ENCODE measurements at places on chromosomes 7 and 10.

GRCh38 chr7:20317413-20317812 is 13.3 kb upstream of the ITGB8 start:
- no peak for DNase-seq

DNA sequence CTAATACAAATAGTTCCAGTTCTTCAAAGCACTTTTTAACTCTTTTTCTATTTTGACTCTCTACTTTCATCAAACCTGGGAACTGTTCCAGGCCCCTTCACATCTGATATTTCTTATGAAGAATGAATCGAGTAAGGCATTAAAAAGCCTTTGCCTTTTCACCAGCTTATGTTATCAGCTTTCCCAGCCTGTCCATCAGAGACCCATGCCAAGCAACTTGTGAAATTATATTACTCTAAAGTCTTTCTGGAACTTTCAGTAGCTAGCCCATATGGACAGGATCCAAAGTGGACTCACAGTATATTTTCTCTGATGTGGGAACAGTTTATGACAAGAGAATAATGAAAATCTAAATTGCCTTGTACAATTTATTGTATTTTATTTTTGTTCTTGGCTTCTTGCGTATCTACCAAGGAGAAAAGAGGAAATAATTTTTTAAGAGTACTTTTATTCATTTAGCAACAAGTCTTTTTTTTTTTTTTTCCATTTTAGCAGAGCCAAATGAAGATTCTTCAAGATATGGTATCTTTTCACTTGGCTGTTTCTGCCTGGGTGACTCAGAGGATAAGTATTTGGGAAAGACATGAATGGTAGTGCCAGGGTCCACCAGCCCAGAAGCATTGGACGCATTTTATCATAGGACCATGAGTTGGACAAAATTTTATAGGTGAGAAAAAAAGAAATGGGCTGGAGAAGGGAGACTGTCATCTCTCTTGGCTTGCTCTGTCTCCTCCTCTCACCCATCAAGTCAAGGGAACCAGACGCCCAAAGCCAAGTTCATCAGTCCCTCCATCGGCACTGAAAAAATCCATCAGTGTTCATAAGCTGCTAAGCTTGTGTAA is 195.8 kb upstream of the NEBL start:
- DNase-seq: no peak

GRCh38 chr10:131169146-131169545 is 142.4 kb downstream of the TCERG1L start:
- DNase-seq: no peak

GRCh38 chr10:62831346-62831745 is 15.2 kb upstream of the EGR2 start:
- peak; percentile 39 for DNase-seq

DNA sequence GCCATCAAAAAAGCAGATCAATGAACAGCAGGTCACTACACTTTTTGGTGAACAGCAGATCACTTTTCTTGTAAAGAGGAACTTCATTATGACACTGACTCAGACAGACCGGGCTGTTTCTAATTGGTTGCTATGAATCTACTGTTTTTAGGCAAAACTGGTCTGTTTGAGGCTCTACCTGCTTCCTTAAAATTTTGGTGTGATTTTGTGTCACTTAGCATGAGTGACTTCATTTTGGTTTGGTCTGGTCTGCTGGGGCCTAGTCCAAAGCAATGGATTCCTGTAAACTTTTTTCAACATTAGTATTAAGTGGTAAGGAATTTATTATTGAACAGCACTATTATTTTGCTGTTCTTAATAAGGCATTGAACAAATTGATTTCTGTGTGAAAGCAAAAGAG is 41.8 kb upstream of the C10orf71 start:
- no peak for DNase-seq

DNA sequence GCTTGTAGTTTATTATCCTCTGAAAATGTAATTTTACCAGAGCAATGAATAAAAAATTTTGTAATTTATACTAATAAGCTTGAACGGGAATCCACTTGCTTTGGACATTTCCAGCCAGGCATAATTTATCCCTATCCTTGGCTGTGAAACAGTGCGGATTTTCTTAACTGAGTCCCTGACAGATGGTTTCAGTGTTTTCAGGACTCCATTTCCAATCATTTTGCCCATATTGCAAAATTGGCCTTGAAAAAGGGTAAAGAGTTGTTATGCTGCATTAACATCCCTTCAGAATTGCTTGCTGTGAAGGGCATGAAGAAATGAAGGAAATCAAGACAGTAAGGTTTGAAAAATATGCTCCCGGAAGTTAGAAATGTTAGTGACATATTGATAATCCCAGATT is 57.7 kb downstream of the NXPH1 start:
- no peak for DNase-seq

- DNase-seq: no peak
These were observed 103.8 kb upstream of the PCDH15 start for GRCh38 chr10:54904833-54905232.

- DNase-seq: no peak
These were observed 18.9 kb upstream of the UNC5B start for GRCh38 chr10:71193516-71193915.

GRCh38 chr10:130020651-130021382 is 56.7 kb upstream of the EBF3 start:
- no peak for DNase-seq

- DNase-seq: no peak
These were observed 635 bp downstream of the ZNF12 start for GRCh38 chr7:6705959-6706665.

GRCh38 chr7:44775383-44776107 is 20.9 kb upstream of the PPIA start:
- no peak for DNase-seq

GRCh38 chr10:125883211-125883610 is 2.1 kb upstream of the DHX32 start:
- no peak for DNase-seq

DNA sequence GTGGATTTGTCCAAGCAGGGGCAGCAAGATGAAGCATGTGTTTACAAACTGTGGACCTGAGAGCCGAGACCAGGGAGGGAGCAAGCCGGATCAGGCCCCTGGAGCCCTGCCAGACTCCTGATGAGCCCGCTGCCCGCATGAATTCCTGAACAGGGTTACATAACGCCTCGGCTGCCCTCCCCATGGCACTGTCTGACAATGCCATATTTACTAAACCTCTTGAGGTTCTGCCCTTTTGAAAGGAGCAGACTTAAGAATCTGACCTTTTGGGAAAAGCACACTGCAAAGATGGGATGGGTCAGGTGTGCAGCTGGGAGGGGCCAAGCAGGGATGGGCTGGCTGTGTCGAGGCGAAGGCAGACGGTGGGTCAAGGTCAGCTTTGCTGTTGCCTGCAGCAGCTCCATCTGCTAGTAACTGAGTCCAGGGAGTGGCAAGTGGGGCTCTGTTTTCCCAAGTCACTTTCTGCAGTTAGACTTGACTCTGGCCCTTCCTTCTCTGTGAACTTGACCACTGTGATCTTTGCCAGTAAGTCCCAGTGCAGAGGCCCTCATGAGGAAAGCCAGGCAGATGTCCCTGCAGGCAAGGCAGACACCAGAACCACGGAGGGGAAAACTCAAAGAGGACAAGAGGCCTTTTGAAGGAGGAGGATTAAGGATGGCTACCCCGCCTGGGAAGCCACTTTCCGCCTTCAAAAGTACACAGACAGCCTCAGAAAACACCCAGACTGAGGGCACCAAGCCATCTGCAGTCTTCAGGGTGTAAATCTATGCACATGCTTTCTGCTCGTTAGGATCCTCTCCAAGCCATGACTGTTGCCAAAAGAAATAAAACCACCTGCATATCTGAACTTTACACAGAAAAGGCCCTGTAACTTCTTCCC is 175.8 kb downstream of the TNS3 start:
- no peak for DNase-seq

DNA sequence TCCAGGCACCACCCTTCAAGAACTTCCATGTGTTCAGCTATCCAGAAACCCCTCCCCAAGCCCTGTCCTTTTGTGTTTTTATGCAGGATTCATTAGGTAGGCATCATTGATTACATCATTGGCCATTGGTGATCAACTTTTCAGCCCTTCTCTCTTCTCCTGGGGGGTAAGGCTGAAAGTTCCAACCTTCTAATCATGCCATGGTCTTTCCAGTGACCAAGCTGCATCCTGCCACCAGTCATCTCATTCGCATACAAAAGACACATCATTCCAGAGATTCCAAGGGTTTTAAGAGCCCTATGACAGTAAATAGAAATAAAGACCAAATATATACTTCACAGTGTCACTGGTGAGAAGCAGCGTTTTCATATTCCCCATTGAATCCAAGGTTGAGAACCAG is 48.2 kb downstream of the DNAJC12 start:
- DNase-seq: no peak

GRCh38 chr7:35823440-35823839 is 22.6 kb downstream of the SEPTIN7 start:
- DNase-seq: no peak

DNA sequence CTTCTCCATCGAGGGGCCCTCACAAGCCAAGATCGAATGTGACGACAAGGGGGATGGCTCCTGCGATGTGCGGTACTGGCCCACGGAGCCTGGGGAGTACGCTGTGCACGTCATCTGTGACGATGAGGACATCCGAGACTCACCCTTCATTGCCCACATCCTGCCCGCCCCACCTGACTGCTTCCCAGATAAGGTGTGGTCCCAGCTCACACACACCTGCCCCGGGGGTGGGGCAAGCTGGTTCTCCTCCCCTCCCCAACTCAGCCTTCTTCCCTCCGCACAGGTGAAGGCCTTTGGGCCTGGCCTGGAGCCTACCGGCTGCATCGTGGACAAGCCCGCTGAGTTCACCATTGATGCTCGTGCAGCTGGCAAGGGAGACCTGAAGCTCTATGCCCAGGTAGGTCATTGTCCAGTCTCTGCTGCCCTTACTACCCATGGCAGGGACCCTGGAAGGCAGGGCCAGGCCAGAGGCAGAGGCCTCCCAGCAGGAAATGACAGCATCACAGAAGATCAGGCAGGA is 11.0 kb downstream of the FLNC start:
- no peak for DNase-seq

DNA sequence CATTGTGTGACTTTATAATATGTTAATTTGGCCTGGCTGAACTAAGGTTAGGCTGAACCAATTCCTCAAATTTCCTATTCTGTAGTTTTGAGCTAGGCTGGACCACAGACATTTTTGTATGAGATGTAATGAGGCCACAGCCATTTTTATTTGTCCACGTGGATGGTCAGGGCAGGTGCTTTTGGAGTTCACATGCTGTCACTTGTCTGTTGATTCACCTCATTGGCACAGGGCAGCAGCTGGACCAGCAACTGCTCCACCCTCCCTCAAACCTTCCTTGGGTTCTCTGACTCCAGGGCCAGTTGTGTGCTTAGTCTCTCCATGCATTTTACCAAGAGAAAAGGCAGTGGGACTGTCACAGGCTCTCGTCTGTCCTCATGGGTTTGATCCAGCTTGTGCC is 76.1 kb upstream of the NPS start:
- DNase-seq: no peak

- no peak for DNase-seq
These were observed 604 bp upstream of the SHTN1 start for GRCh38 chr10:117005527-117006055.

DNA sequence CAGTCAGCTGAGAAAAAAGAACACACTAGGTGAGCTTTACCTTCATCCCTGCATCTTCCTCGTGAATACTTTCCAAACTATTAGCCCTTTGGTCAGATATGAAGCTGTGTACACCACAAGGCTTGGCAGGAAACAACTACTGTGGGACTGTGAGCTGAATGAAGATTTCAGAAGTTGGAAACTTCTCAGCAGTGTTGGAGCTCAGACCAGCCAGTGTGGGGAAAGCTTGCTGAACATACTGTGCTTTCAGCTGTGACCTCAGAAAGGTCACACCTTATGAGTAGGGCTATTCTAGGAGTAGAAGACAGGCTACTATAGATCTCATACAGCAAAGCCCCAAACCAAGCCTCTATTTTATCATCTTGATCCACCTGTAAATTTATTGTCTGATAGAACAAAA is 123.6 kb downstream of the EXOC4 start:
- no peak for DNase-seq

GRCh38 chr7:87414794-87415188 is 60.7 kb downstream of the ABCB4 start:
- DNase-seq: no peak

DNA sequence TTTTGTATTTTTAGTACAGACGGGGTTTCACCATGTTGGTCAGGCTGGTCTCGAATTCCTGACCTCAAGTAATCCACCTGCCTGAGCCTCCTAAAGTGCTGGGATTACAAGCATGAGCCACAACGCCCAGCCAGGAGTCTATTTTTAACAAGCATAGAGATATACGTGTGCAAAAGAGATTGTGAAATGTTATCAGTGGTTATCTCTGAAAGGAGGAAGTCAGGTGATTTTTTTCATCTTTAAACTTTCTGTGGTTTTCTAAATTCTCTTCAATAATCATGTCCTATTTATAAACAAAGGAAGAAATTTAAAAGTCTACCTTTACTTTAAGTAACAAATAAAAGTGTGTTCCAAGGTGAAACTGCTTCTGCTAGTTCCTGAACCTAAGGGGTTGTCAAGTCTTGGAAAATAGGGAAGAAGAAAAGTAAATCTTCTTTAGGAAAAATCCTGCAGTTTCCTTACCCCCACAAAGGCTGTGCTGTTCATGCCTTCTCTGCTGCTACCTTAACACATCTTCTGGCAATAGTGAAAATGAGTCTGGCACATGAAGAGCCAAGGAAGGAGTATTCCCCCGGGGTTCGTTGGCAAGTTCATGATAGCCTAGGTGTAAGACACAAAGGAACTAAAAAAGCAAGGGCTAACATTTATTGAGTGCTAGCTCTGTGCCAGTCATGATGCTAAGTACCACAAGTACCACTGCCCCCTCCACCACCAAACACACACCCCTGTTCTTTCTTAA is 51.1 kb downstream of the CYP26A1 start:
- DNase-seq: no peak
